Right lung (tissue), 10 donors: ENCODE measurements at places on chromosomes 3 and 15. TPM values are rescaled to one million over a fixed set of nuclear protein-coding genes. Genes with fewer than 3 reads are reported as not detected.

FGD5 gene
- polyA plus RNA-seq, result 41.3 TPM

NGRN gene
- 106 TPM for polyA plus RNA-seq

SPATA12 gene
- not detected for polyA plus RNA-seq

ZNF80 gene
- 0.11 TPM for polyA plus RNA-seq

TMEM158 gene
- polyA plus RNA-seq, result 1.8 TPM

HAUS2 gene
- polyA plus RNA-seq, result 24.7 TPM

HMCES gene
- polyA plus RNA-seq, result 43.4 TPM

CYP8B1 gene
- 0.17 TPM for polyA plus RNA-seq

PP2D1 gene
- polyA plus RNA-seq, result 0.91 TPM

CCR9 gene
- polyA plus RNA-seq, result 0.11 TPM

RASL12 gene
- polyA plus RNA-seq, result 94.9 TPM

GOLGA8O gene
- 2.4 TPM for polyA plus RNA-seq

MESP1 gene
- polyA plus RNA-seq, result 0.54 TPM

JAGN1 gene
- 36.0 TPM for polyA plus RNA-seq

MAGEF1 gene
- 66.9 TPM for polyA plus RNA-seq

TTC23 gene
- polyA plus RNA-seq, result 35.2 TPM

LYSMD2 gene
- 6.4 TPM for polyA plus RNA-seq

ZNF445 gene
- polyA plus RNA-seq, result 27.5 TPM

CACNA2D2 gene
- polyA plus RNA-seq, result 11.3 TPM

SENP7 gene
- polyA plus RNA-seq, result 60.3 TPM

RAD18 gene
- polyA plus RNA-seq, result 15.7 TPM

AHSG gene
- polyA plus RNA-seq, result not detected

OR5K4 gene
- polyA plus RNA-seq, result not detected

CACNA1D gene
- polyA plus RNA-seq, result 50.8 TPM

DNAJA4 gene
- polyA plus RNA-seq, result 39.5 TPM

RTP4 gene
- polyA plus RNA-seq, result 0.75 TPM

UROC1 gene
- polyA plus RNA-seq, result 0.08 TPM

TPRG1 gene
- polyA plus RNA-seq, result 0.79 TPM

SCN11A gene
- 1.1 TPM for polyA plus RNA-seq

SLC6A1 gene
- 3.8 TPM for polyA plus RNA-seq

ACTRT3 gene
- 2.1 TPM for polyA plus RNA-seq

HGD gene
- polyA plus RNA-seq, result 0.78 TPM

ARL6 gene
- polyA plus RNA-seq, result 19.7 TPM

HESX1 gene
- 3.7 TPM for polyA plus RNA-seq

CRYGS gene
- polyA plus RNA-seq, result 8.6 TPM

CCR5 gene
- 0.41 TPM for polyA plus RNA-seq

ECE2 gene
- 0.13 TPM for polyA plus RNA-seq

PRKCD gene
- polyA plus RNA-seq, result 54.7 TPM

EFCAB12 gene
- 6.2 TPM for polyA plus RNA-seq

TRIM42 gene
- not detected for polyA plus RNA-seq

BOC gene
- 28.4 TPM for polyA plus RNA-seq

FEZF2 gene
- not detected for polyA plus RNA-seq

ACTL6A gene
- polyA plus RNA-seq, result 132 TPM

CD86 gene
- polyA plus RNA-seq, result 4.3 TPM

PLSCR2 gene
- 0.82 TPM for polyA plus RNA-seq

CAMK2N2 gene
- 0.28 TPM for polyA plus RNA-seq

INKA1 gene
- polyA plus RNA-seq, result 15.6 TPM

SV2B gene
- polyA plus RNA-seq, result 2.6 TPM

LSAMP gene
- 10.8 TPM for polyA plus RNA-seq

CDCP1 gene
- 0.42 TPM for polyA plus RNA-seq
